ENCODE measurements at places on chromosomes 3 and 15.

DNA sequence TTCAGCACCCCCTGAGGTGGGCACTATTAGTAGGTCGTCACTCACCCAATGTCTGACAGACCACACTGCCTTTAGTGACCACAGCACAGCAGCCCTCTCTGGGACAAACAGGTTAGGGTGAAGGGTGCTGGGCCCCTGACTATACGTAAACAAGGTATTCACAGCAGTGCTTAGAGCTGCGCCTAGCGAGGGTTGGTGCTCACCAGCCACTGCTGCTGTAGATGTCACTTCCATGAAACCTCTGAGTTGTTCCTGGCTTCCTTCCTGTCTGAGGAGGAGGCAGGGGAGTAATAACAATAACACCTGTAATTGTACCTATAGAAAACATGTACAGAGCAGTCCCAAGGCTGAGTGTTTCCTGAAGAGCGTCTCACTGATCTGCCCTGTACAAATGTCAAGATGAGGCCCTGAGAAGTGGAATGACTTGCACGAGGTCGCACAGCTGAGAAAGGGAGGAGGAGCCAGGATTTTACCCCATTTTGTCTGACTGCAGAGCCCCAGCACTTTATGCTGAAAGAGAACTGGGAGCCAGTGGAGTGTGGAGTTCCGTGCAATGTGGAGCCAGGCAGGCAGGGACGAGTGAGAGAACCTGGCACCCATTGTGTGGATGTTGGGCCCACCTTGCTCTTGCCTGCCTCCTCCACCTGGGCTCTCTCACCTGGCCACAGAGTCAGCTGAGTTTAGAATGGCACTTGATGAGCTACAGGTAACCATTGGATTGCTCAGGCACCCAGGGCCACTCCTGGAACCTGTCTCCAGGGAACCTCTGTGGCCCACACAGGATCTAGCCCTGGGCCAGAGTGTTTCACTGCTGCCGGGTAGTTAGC is 93.8 kb downstream of the DNAJB8 start:
- H3K36me3 ChIP-seq = no peaks in the 10 kb centered on the region
- peaks cover 6% of the 10 kb centered on the region for H3K4me1 ChIP-seq
- no peaks in the 10 kb centered on the region for H3K27me3 ChIP-seq

DNA sequence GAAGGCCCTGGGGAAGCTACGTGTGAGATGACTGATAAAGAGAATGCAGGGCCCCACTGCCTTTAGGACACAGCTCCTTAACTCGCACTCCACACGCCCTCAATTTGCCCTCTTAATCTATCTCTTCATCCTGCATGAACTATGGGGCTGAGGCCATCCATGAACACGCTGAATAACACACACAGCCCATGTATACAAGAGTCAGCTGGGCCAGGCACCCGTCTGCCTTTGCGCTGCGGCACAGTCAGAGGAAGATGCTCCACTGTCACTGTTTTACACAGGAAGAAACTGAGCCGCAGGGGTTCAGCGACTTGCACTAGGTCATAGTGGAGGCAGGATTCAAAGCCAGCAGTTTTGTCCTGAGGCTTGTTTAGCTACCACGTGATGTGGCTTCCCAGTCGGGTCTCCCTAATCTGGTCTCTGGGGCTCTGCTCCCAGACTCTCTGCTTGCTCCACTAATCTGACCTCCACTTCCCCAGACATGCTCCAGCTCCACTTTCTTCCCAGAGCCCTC is 43.9 kb downstream of the TLE3 start:
- H3K4me3 ChIP-seq = no peak overlapping the region
- H3K27me3 ChIP-seq = no peaks in the 10 kb centered on the region

- H3K4me1 ChIP-seq = no peaks in the 10 kb centered on the region
- peaks cover 2% of the 10 kb centered on the region for H3K27me3 ChIP-seq
- no peak for DNase-seq
- H3K27ac ChIP-seq = no peak overlapping the region
These were observed 27.7 kb upstream of the MUC4 start for GRCh38 chr3:195839260-195840010.

DNA sequence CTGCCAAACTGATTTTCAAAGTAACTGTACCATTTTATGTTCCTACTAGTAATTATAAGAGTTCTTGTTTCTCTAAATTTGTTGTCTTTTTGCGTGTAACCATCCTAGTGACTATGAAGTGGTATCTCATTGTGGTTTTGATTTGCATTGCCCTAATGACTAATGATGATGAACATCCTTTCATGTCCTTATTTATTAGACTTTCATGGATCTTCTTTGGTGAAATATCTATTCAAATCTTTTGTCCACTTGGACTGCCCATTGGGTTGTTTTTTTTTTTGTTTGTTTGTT is 3.6 kb downstream of the OXSR1 start:
- H3K27ac ChIP-seq = peak overlapping the region; percentile 18
- DNase-seq = no peak
- peaks cover 72% of the 10 kb centered on the region for H3K4me1 ChIP-seq
- H3K27me3 ChIP-seq = no peaks in the 10 kb centered on the region
- H3K4me3 ChIP-seq = no peak overlapping the region
- peaks cover 35% of the 10 kb centered on the region for H3K36me3 ChIP-seq

DNA sequence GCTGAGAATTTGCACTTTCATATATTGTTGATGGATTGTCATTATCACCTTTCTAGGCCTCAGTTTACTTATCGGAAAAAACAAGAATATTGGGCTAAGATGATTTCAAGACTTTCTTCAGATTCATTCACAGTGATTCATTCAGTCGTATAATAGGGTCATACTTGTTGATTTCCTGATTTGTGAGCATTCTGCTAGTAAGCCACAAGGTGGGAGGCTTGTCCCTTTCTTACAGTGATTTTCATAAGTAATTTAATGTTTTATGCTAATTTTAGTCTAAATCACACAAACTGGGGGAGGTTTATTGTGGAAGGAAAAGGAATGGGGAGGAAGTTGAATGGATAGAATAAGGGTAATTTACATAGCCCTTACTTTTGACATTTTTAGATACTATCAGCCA is 126.8 kb upstream of the GOLGA6L4 start:
- DNase-seq = no peak
- no peak overlapping the region for H3K27ac ChIP-seq
- H3K36me3 ChIP-seq = no peaks in the 10 kb centered on the region
- peaks cover 5% of the 10 kb centered on the region for H3K27me3 ChIP-seq

GRCh38 chr3:124412644-124413043 is 317.6 kb upstream of the UMPS start:
- no peaks in the 10 kb centered on the region for H3K4me1 ChIP-seq
- H3K36me3 ChIP-seq = no peaks in the 10 kb centered on the region
- DNase-seq = no peak
- no peak overlapping the region for H3K4me3 ChIP-seq
- no peaks in the 10 kb centered on the region for H3K27me3 ChIP-seq

DNA sequence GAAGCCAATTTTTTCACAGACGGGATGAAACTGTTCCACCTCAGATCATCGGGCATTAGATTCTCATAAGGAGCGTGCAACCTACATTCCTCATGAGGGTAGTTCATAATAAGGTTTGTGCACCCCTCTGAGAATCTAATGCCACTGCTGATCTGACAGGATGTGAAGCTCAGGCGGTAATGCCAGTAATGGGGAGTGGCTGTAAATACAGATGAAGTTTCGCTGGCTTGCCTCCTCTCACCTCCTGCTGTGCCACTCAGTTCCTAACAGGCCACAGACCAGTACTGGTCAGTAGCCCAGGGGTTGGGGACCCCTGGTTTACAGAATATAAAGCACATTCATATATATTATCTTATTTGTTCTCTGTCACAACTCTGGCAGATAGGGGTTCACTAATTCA is 2.1 kb upstream of the LIMD1 start:
- peaks cover 22% of the 10 kb centered on the region for H3K36me3 ChIP-seq
- peaks cover 14% of the 10 kb centered on the region for H3K27me3 ChIP-seq
- H3K4me3 ChIP-seq = peak overlapping the region; percentile 73
- H3K4me1 ChIP-seq = peaks cover 37% of the 10 kb centered on the region
- peak overlapping the region; percentile 84 for H3K27ac ChIP-seq

All from activated T-helper 2 cell treated with anti-CD3 and anti-CD28 coated beads, Interferon-gamma antibody, Interleukin-2, Interleukin-4, amounts not matched to agents 10 μg/mL and 5 μg/mL and 100 μg/mL, durations not matched to agents 14 hours and 24 hours and 36 hours (primary cell).